Type B pancreatic cell (in vitro differentiated cells): ENCODE measurements at places on chromosomes 16 and 17. TPM values are rescaled to one million over a fixed set of nuclear protein-coding genes. Genes with fewer than 3 reads are reported as not detected.

DNA sequence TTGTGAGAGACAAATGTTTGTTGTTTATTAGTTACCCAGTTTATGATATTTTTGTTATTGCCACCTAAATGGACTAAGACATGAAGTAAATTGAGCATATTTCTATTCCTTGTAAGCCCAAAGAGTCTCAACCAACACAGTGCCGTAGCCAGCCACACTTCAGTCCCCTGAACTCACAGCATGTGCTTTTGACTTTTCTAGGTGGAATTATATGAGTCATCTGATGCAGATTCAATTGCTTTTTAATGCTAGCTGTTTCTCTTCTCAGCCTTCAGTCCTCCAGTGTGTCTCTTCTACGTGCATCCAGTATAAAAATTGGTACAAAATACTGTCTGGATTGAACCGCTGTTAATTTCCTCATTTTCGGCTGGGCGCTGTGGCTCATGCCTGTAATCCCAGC is 39.0 kb downstream of the IQCK start:
- DNase-seq, result no peak

Gene JPH3
- total RNA-seq, result 7.2 and 27.5 TPM in 2 replicates

DNA sequence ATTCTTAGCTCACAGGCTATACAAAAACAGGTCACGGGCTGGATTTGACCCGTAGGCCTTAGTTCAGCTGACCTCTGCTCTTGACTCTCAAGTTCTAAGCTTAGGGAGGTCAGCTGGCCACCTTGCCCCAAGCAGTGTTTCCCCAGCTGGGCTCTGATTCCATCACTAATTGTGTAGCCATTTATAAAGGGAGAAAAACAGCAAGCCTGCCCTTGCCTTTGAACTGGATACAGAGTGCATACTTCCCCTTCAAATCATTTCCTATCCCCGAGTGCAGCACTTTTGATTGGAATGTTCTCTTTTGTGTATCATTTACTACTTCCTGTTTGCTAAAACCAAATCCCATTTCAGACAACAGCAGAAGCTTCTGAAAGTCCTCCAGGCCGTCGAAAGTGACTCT is 153.6 kb downstream of the KATNIP start:
- DNase-seq, result no peak

DNA sequence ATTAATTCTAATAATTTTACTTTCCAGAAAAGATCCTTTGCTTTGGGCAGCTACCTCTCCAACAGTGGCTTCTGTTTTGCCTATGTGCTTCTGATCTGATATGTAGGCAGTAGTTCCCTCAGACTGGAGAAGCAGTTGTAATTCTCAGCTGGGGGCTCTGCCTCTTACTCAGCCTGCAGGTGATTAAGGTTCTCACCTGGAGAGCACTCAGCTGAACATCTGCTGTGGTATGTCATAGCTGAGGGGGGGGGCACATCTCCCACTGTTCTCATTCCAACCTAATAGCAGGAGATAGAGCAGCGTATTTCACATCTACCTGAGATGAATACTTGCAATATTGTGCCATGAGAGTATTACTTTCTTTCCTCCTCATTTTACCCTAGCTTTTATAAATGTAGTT is 511.9 kb upstream of the CDH8 start:
- no peak for DNase-seq

DNA sequence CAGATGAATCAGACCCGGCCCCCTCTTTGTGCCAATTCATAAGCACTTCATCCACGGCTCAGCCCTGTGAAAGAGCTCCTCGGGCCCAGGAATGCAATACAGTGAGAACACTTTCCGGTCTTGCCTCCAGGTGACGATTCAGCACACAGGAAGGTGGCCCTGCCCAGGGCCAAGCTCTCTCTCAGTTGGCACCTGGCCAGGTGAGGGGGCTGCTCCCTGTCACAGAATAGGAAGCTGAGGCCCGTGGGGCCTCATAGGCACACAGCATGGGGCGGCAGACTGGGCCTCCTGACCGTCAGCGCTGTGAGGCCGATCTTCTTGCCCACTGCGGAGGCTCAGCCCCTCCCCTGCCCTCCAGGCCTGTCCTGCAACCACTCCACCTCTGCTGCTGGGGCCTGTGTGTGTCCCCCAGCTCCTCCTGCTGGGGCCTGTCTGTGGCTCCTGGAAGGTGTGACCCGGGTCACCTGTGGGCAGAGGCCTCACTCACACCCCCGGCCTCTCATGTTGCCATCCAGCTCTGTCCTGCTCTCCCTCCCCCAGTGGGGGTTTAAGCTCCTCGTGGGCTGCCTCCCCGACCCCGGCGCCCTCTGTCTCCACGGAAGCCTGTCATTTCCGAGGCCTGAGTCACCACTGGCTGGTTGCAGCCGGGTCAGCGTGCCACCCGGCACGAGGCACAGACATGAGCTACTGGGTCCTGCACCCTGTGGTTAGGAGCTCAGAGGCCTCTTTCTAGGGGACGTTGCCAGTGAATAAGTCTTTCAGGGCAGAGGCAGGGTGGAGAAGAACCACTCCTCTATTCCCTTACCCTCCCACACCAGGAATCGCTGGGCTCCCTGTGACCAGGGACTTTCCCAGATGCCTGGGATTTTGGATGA is 114.4 kb downstream of the SEC14L1 start:
- no peak for DNase-seq

DNA sequence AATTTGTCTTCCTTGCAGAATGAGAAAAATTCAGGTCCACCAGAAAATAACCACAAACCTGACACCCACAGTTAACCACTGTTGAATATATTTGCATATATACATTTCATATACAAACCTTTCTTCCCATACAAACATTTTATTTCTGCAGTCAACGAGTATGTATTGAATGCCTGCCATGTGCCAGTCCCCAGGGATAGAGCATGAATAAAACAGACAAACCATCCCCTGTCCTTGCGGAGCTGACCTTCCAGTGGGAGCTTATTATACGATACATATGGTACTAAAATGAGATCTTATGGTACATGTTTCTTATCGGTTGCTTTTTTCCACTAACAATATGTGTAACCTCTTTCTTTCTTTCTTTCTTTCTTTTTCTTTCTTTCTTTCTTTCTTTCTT is 116.7 kb downstream of the PITPNC1 start:
- no peak for DNase-seq

DNA sequence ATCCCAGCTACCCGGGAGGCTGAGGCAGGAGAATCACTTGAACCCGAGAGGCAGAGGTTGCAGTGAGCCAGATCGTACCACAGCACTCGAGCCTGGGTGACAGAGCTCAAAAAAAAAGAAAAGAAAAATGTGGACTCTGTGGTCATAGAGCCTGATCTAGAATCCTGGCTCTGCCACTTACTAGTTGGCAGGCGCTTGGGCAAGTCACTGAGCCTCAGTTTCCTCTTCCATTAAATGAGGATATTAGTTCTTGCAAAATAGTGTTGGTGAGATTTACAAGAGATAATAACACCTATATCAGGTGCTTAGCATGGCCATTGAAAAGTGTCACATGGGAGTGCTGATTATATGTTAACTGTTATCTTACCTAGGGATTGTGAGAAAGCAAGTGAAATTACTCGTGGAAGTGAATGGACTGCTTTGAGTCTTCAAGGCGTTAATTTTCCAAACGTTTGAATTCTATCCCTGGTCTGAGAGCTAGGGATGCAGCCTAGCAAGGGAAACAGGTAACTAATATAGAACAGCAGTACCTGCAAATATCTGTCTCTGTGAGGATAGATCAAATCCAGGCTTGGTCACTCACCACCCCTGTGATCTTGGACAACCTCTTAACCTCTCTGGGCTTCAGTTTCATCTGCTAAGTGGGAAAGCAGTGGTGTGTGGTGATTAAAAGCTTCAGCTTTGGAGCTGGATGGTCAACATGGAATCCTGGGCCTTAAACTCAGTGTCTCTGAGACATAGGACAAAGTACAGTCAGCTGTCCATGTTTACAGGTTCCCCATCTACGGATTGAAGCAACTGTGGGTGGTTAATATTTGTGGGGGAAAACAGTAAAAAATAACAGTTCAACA is 953 bp upstream of the NSMCE1 start:
- DNase-seq, result peak; percentile 4

- no peak for DNase-seq
These were observed 47.9 kb downstream of the RAB11FIP3 start for GRCh38 chr16:473046-474043.

GRCh38 chr17:21678393-21679081 is 13.8 kb upstream of the KCNJ18 start:
- DNase-seq, result peak; percentile 63

Gene ACSM5
- not detected in 2 replicates for total RNA-seq

DNA sequence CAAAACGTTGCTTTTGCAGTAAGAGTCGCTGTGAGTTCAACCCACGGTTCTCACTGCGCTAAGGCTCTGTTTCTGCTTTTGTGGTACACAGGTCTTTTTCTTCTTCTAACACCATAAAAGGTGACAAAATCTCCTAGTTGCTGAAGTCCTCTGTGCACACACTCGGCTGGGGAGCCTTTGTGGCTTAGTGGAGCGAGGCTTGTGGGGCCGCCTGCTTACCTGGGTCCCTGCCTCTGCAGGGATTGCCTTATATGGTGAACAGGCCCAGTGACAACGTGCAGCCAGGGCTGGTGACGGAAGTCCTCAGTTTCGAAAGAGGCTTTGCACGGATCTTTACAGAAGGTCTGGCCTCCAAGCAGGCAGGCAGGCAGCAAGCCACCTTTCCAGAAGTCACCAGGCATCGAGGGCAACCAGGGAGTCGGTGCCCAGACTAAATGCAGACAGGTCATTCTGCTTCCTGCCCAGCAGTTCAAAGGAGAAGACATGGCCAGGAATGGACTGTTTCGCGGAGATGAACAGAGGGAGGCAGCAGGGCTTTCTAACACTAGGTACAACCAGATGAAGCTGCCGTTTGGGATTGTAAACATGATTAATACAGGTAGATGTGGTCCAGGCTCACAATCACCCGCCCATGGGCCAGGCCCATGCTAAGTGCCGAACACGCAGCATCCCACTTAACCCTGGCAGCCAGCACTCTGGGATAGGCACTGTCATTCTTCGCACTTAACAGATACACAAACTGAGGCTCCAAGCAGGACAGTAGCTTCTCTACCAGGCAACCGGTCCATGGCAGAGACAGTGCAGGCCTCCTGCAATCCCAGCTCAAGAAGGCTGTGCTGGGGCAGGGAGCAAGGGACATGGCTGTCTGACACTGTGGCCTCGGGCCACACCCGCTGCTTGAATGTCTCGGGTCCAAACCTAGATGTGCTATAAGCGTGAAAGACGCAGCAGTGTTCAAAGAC is 10.7 kb upstream of the MEAK7 start:
- DNase-seq, result no peak

Gene NPIPA8
- 0.31 TPM in 1 of 2 replicates, not detected in the other for total RNA-seq

Gene TNP2
- total RNA-seq, result not detected in 2 replicates
